ENCODE measurements at places on chromosomes 13 and 19.

DNA sequence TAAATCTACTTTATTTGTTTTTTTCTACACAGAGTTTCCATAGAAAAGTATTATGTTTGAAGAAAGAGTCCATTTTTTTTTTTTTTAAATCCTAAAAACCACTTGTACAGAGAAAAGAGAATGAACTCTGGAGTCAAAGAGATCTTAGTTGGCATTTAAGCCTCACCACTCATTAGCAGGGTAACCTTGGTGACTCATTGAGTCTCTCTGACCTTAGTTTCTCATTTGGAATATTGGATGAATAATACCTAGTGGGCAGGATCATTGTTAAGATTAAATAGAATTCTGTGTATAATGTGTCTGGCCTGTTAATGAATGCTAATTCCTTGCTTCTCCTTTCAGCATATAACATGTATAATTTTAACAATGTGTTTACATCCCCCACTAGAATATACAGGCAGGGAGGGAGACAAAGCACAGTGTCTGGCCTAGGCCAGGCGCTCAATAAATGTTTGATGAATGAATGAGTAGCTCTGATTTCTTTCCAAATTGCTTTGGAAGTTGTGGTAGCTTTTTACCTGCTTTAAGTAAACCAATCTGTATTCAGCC lies 48.7 kb upstream of the MYCBP2 start:
- ATAC-seq, result no peak

- ATAC-seq, result peak; percentile 99
Measured at GRCh38 chr13:46982856-46983582, 86.2 kb upstream of the HTR2A start.

GRCh38 chr13:39451860-39452301 lies 151.1 kb downstream of the LHFPL6 start:
- no peak for ATAC-seq

DNA sequence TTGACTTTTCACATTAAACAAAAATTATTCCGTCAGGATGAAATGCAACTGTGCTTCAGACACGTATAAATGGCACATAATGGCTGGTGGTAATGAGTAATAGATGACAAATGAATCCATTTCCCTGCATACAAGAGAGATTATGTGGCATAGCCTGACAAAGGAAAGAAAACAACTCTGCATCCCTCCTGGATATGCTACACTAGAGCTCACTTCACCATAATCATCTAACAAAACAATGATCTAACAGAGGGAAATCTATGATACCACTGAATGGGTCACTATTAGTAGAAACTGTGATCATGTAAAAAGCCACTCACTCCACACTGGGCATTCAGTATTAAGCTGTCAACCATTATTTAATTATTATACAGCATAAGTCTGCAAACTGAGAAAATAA lies 1498.4 kb downstream of the EFNB2 start:
- no peak for ATAC-seq

GRCh38 chr19:11375143-11375948 lies 880 bp downstream of the SWSAP1 start:
- ATAC-seq, result peak; percentile 63

GRCh38 chr13:28585561-28585960 lies 73.4 kb upstream of the POMP start:
- ATAC-seq, result no peak

DNA sequence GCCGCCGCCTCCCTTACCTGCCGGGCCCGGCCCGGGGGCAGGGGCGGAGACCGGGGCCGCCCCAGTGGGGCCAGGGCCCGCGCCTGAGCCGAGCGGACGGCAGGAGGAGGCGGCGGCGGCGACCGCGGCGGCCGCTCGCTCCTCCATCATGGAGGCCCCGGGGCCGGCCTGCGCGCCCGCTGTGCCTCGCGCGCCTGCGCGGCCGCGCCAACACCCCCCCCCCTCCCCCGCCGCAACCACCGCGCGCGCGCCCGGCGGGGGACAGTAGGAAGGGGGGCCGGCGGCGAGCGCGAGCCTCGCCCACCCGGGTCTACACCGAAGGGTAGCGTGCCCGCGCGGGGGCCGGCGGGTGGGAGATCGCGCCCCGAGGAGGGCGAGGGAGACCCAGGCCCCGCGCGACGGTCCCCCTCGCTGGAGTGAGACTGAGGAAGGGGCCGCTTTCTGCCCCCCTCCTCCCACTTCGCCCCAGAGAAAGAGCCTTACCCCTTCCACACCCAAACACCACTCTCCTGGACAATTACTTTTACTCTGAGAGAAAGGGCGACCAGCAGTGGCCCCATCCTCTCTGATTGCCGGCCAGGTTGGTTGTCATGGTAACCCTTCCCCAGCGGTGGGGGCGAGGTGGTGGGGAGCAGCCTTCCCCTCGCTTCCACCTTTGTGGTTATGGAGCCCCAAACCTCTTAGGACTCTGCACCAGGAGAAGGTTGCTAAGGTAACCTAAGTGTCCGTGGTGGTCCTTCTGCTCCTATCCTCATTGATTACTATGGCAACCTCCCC lies at the start of gene STRN4:
STRN4 (minus strand) TSS at position 170 of the 777 bp plus-strand sequence; CDS start at position 150, 20 bp downstream.
- peak; percentile 80 for ATAC-seq

DNA sequence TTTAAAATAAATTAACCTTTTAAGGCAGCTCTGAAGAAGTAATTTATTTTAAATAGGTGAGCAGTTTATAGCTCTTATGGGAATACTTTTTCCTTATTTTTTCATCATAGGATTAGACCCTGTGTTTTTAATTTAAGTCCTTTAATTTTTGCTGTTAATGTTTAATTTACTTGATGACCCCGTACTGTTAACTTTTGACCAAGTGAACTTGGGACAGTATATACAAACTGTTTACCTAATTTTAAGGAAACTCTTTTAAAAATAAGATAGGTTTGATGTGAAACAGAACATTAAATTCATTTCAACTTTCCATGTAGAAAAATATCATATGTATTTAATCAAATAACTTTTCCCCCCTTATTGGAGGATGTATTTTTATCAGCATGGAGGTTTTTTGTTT lies 74.4 kb downstream of the KCNRG start:
- no peak for ATAC-seq

DNA sequence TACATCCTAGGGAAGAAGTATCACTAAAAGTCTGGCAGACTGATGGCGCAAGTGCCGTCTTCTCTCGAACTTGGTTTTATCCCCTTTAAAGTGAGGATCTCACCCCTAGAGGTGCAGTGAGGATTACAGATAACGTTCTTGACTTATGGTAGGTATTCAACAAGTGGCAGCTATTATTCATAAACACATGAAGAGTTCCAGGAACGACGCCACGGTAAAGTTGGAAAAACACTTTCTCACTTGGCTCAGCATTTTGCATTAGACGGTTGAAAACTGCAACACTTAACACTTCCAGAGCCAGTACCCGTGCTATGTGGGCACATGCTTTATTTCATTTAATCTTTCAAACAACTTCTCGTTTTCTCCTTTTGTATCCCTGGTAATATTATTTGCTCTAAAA lies 8.7 kb downstream of the PROZ start:
- no peak for ATAC-seq

GRCh38 chr19:19057317-19057716 lies 6.5 kb upstream of the SLC25A42 start:
- ATAC-seq, result no peak

GRCh38 chr19:29273000-29273640 lies 60.2 kb upstream of the UQCRFS1 start:
- ATAC-seq, result no peak

GRCh38 chr13:110443622-110444225 lies 117.8 kb downstream of the RAB20 start:
- ATAC-seq, result peak; percentile 21

- ATAC-seq, result no peak
Measured at GRCh38 chr19:30312582-30313352, 59.4 kb upstream of the ZNF536 start.

DNA sequence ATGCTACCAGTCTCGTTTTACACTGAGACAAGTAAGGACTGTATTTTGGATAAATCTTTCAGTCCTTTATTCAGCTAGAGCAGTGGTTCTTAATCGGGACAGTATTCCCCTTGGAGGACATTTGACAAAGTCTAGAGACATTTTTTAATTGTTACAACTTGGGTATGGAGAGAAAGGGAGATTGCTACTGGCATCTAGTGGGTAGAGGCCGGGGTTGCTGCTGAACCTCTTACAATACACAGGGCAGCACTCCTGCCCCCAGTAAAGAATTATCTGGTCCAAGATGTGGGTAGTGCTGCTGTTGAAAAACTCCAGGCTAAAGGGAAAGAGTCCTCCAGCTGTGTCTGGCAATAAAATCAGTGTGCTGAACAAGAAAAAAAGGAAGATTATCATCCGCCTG lies 334.8 kb downstream of the SLC7A1 start:
- no peak for ATAC-seq

DNA sequence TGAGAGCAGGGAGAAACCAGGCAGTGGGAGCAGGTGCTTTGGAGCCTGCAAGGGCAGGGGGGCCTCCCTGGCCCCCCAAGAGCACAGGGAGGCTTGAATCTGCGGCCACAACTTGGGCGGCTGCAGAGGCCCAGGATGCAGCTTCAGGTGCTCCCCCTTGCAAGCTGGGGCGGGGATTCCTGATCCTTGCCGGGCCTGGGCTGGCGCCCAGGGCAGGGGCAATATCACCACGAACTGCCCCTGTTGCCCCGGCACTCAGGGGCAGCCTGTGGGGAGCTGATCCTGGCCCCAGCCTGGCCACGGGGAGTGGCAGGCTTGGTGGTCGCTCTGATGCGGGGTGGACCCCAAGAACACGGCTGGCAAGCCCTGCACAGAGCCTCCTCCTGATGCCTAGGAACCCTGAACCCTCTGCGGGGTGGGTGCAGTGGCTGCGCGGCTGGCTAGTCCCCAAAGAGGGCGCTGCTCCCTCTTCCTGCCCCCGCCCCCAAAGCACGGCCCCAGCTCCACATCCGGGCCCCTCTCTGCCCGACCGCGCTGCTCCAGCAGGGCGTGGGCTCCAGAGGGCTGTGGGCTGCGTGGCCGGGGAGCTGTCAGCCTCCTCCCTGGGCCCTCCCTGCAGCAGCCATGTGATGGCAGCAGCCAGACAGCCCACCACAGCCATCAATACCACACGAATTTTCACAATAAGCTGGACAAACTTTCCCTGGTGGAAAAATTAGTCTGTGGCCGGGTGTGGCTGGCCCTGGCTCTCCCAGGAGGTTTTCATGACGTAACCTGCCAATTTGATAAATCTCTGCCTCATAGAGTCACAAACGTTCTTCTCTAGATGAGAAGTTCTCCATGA lies 21.0 kb downstream of the TNFSF9 start:
- ATAC-seq, result peak; percentile 94

DNA sequence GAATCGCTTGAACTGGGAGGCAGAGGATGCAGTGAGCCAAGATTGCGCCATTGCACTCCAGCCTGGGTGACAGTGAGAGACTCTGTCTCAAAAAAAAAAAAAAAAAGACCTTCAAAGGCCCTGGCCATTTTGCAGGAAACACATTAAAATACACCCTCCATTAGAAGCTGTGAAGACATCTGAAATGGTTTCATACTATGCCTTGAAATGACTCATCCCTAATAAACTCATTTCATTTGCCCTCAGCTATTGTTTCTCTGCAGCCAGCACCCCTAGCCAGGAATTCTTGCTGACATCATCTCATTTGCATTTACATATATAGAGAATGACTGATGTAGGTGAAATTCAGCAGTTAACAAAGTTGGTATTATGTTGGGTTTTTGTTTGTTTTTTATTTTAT lies 8.7 kb downstream of the EML2 start:
- no peak for ATAC-seq

DNA sequence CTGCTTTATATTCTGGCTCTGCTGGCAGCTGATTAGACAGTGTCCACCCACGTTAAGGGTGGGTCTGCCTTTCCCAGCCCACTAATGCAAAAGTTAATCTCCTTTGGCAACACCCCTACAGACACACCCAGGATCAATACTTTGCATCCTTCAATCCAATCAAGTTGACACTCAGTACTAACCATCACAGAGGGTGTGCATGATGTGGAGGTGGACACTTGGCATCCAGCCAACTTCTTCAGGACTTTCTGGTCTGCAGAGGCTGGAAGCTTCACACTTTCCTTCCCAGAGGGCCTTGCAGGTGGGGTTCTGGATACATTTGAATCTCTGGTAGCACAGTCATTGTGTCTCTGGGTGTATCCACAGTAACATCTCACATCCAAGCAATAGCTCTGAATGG lies 18.9 kb upstream of the IGFL1 start:
- no peak for ATAC-seq

DNA sequence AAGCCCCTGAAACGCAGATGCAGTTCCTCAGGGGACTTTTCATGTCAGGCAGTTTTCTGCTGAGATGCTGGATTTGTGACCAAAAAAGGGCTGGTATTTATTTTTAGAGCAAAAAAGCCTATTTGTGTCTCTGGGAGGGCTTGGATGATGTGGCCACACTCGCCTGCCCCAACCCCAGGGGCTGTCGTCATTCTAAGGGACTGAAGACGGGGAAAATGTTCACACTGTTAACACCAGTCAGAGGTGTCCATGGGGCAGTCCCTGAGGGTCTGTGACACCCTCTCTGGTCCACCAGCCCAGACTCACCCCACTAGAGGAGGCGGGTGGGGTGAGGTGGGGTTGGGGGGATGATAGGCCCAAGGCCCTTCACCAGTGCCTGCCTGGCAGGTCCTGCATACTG lies 15.9 kb upstream of the EPHX3 start:
- ATAC-seq, result no peak

DNA sequence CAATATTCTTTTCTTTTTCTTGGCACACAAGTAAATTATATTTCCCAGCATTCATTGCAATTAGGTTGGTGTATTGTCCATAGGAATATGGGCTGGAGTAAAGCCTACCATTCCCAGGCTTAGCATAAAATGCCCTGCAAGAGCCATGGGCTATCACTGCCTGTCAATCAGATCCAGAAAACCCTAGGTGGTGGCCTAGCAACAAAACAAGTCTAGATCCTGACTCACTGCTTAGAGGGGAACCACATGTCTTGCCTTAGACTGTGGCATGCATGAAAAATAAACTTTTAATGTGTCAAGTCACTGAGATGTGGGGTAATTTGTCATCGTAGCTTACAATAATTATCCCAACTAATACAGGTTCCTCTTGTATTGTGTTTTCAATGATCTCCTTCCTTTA lies 16.2 kb downstream of the SOX21 start:
- ATAC-seq, result no peak

DNA sequence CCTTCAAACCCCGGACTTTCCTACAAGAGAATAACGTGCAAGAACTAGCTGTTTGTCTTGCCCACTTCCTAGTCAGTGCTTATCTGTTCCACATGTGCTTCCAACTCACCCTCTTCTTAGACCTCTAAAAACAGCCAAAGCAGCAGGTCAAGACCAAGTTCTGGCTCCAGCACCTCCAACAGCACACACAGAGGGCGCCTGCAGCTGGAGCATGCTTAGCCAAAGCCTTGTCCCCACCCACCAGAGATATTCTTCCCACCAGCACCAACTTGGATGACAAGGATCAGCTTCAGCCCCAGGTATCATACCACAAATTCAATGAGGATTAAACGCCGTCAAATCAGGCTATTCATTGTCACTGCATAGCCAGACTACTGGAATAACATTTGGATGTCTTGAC lies 17.9 kb downstream of the RCBTB1 start:
- ATAC-seq, result no peak

GRCh38 chr19:37329686-37330085 lies 41.2 kb upstream of the ZNF527 start:
- ATAC-seq, result no peak

DNA sequence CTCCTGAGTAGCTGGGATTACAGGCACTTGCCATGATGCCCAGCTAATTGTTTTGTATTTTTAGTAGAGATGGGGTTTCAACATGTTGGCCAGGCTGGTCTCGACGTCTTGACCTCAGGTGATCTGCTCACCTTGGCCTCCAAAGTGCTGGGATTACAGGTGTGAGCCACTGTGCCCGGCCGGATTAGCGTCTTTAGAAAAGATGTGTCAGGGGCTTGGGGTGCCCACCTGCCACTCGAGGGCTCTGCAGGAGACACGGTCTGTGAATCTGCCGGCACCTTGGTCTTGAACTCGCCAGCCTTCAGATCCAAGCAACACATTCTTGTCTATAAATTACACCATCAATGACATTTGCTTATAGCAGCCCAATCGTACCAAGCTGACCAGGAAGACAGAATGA lies 38.8 kb upstream of the TUBGCP3 start:
- no peak for ATAC-seq

Measured in stimulated activated memory B cell treated with anti-CD40 and anti-IgM and Interleukin-4, amounts not matched to agents 10 μg/mL and 1 μg/mL and 100 μg/mL, for 72 hours (primary cell).